Gastroesophageal sphincter (tissue), 4 donors: ENCODE measurements at places on chromosomes 2 and 18. TPM values are rescaled to one million over a fixed set of nuclear protein-coding genes. Genes with fewer than 3 reads are reported as not detected.

- no peak for ATAC-seq
These were observed 34.5 kb downstream of the HS1BP3 start for GRCh38 chr2:20616341-20616871.

- ATAC-seq = peak; percentile 23
These were observed 159.6 kb upstream of the SIX2 start for GRCh38 chr2:45168711-45169338.

GRCh38 chr18:3525870-3526420, 76.0 kb downstream of the TGIF1 start:
- no peak for ATAC-seq

- ATAC-seq = no peak
These were observed 615.8 kb upstream of the SALL3 start for GRCh38 chr18:78363556-78364387.

DNA sequence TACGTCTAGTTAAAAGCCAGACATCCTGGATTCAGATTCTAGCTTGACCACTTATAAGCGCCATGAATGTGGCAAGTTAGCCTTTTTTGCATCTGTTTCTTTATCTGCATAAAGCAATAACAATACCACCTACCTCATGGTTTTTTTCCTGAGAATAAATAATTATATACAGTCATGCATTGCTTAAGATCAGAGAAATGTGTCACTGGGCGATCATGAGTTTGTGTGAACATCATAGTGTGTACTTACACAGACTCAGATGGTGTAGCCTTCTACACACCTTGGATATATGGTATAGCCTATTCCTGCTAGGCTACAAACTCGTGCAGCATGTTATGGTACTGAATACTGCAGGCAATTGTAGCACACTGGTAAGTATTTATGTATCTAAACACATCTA, 84.7 kb upstream of the PELI1 start:
- ATAC-seq = no peak

DNA sequence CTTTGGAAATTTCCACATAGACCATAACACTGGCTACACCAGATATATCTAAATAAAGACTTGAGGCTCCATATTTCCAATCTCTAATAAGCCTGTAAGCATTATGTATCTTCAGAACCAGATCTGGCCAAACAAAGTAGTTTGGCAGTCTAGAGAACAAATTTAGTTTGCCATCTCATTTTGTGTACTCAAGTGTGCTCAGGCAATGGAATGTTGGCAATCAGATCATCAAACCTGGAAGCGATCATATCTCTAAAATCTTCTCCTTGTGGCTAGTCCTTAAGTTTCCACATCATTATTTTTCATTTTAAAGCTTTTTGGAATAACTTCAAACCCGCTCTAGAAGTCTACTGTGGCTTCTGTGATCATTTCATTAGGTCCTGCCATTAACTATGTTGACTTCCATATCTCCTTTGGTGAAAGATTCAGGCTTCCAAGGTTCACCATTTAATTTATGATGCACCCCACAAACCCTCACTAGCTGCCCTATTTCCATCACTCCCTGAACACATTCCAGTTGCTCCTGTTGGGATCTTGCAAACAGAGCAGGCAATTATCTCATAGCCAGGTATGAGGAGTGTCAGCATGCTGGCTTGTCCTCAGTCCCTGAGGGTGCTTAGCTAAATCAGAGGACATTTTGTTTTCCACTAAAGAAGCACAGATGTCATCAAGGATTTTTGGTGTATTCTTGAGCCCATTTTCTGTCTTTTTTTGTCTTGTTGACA, 46.2 kb downstream of the WDR75 start:
- no peak for ATAC-seq

DNA sequence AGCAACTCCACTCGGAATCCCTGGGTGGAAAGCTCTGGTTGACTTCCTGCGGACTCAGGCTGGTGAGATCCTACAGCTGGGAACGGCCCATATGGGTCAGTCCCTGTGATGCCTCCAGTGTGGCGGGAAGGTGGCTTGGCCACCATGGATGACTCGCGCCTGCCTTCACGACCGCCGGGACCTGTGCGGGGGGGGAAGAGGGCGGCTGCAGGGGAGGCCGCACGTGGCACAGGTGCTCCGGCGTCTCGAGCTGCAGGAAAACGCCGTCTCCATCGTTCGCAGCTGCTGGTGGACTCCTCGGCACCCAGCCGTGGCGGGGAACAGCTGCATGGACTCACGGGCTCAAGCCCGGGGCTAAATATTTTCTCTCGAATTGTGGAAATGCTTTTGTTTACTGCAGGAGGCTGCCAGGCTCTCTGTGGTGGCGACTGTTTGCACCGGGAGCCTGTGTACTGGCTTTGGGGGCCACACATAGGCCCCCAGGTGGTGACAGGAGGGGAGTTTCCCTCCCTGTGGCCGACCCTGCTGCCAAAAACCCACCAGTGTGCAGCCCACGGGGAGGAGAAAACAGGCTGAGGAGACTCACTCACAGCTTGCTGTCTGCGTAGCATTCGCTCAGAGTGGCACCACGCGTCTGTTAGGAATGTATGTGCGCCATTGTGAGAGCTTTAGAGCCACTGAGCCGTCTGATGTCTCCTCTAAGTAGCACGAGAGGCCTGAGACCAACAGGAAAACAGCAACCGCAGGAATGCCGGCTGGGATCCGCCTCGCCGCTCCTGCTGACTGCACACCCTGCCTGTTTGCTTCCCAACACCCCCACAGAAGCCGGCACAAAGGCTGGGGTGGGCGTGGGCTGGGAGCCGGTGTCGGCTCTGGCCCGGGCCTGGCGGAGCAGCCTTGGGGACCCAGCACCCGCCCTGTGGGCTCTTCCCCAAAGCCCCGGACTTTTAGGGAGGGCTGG, 89.2 kb downstream of the NFATC1 start:
- no peak for ATAC-seq

GRCh38 chr2:12432985-12433625, 283.6 kb upstream of the TRIB2 start:
- no peak for ATAC-seq

DNA sequence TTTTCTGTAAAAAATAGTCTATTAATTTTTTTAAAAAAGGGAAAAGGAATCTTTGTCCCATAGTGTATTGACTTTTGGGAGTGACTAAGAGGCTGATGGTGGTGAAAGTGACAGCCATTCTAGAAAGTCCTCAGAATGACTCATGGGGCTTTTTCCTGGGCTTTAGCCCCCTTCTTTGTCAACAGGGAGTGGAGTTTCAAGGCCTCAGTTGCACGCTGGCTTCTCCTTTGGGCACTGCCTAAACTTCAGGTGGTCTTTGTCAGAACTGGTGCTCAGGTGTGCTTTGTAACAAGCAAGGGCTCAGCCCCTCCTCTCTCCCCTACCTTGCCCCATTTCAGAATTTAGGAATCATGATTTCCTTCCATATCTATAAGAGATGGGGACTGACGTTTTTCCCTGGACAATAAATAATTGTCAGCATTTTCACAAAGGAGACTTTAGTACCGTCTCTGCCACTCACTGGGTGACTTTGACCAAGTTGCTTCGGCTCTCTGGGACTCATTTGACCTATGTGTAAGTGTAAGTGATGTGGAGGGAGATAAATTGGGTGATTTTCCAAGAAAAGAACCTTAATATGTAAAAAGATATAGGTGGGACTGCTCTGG, 61.2 kb upstream of the IGFBP2 start:
- ATAC-seq = no peak

DNA sequence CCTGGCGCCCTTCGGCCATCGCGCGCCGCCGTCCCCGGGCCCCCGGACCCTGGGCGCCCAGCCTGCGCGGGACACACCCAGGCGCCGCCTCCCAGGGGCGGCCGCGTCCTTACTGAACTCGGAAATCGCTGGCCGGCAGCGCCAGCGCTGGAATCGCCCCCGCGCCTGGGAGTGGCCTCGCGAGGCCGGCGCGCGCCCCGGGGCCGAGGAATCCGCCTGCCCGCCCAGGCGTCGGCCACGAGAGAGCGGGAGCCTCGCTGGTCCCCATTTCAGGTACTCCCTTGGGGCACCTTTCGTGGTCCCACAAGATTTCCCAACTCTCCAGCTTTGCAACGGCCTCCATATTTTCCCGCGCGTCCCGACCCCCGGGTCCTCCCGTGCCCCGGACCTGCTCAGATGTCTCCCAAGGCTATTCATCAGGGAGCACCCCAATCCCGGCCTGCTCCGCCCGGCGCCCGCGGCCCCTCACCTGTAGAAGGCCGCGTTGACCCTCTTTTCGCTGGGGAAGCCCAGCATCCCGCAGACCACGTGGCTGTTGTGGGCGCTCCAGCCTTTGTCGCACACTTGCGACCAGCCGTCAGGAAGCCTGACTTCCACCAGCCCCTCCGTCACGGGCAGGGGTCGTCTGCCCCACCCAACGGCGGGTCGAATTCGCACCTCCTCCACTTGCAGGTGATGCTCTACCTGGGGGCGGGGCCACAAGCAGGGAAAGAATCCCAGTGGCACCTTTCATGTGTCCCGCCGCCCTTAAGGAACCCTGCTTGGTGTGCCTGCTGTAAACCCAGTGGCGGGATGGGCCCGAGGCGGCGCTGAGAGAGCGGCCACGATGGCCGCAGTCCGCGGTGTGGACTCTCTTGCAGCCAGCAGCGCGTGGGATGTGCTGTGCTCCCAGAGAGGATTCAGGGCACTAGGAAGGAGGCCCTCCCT, 4.6 kb downstream of the LOXL3 start:
- ATAC-seq = peak; percentile 84

DNA sequence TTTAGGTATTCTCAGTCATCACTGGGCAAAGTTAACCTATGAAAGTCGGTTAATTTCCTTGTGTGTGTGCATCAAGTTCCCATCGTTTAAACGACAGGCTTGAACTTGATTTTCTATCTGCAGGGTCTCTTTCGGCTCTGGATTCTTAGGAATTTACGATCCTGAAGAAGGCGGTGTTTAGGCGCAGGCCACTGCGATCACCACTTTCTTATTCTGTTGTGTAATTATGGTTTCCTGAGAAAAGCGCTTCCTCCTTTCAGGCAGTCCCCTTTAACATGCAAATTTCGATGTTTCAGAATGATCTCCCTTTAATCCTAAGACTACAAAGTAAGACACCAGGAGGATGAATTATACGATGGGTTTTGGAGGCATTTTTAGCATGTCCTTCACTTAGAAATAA, 27.9 kb upstream of the MBP start:
- ATAC-seq = no peak

DNA sequence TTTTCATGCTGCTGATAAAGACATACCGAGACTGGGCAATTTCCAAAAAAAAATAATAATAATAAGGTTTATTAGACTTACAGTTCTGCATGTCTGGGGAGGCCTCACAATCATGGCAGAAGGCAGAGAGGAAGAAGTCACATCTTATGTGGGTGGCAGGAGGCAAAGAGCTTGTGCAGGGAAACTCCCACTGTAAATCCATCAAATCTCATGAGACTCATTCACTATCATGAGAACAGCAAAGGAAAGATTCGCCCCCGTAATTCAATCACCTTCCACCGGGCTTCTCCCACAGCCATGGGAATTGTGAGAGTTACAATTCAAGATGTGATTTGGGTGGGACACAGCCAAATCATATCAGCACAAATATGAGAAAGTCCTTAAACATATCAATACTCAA, 1314.8 kb downstream of the DPP10 start:
- ATAC-seq = no peak

- ATAC-seq = peak; percentile 48
These were observed 30.5 kb downstream of the LAMA3 start for GRCh38 chr18:23719634-23720201.

GRCh38 chr2:10317646-10318045, 14.9 kb downstream of the HPCAL1 start:
- no peak for ATAC-seq

DNA sequence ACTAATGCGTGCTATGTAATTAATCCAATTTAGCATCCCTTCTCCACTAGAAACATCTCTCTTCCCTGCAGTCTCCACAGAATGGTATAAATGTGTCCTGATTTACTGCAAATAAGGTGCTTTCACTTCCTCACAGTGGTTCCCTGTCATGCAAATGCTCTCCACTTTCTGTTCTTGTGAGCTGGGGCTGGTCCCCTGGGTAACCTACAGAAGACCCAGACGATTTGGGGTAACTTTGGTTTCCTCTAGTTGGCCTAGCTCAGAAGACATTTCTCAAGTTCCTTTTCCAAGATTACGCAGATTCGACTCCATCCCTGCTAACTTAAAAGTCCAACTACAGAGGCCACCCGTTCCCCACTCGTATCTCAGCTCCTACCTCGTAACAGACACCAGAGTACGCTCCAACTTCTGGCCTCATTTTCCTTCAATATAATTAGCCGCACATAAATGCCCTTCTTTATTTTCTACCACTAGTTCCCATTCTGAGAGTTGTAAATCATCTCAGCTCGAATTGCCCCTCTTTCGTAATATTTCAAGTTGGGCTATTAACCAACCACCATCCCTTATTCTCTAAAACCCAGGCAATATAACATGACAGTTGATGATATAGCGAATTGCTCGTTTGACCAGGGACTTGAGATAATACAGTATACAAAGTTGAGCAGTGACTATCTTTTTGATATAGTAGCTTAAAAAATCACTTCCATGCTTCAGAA, 28.8 kb upstream of the NEDD4L start:
- no peak for ATAC-seq

- ATAC-seq = peak; percentile 68
These were observed 10.9 kb upstream of the CDH20 start for GRCh38 chr18:61322265-61322873.

GRCh38 chr2:122929347-122929746, 1095.7 kb upstream of the CNTNAP5 start:
- ATAC-seq = no peak

GRCh38 chr18:47736376-47737140, 193.9 kb downstream of the SMAD2 start:
- ATAC-seq = no peak

- no peak for ATAC-seq
These were observed 71.5 kb upstream of the HDAC4 start for GRCh38 chr2:239472235-239472775.

GRCh38 chr18:34659579-34660517, 50.2 kb upstream of the DTNA start:
- ATAC-seq = peak; percentile 96

DNA sequence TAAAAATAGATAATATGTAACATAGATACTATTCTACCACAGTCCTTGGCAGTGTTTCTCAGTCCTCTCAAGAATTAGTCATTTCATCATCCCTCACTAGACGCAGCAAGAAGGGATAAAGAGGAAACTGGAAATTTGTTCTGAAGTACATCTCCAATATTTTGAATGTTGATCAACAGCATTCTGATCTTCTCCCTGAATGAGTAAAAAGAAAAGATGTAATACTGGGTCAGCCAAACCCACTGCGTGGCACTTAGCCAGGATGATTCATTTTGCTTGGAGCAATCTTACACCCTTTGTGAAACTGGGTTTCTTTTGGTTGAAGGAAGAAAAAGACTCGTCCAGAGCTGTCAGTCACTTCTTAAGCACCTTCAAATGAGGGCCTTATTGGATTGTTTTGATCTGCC, 54.1 kb downstream of the TAF1B start:
- ATAC-seq = peak; percentile 86

- ATAC-seq = no peak
These were observed 56.1 kb upstream of the C2orf15 start for GRCh38 chr2:99085421-99085820.

- ATAC-seq = no peak
These were observed 5.7 kb downstream of the AGPS start for GRCh38 chr2:177398290-177398683.

- ATAC-seq = no peak
These were observed 276.8 kb upstream of the POU3F3 start for GRCh38 chr2:104577143-104577542.

The DHX57 gene
- total RNA-seq = 17.4 TPM

The SMPD4 gene
- 33.5 TPM for total RNA-seq

The MOCOS gene
- total RNA-seq = 1.3 TPM

The LYPD6 gene
- 0.31 TPM for total RNA-seq

The POTEC gene
- total RNA-seq = not detected

The ARHGAP28 gene
- total RNA-seq = 0.35 TPM

The AMMECR1L gene
- 14.1 TPM for total RNA-seq

The COX7A2L gene
- 109 TPM for total RNA-seq

The GRB14 gene
- total RNA-seq = 2.7 TPM

The EPAS1 gene
- 122 TPM for total RNA-seq

The OTOS gene
- not detected for total RNA-seq

The TMEM163 gene
- total RNA-seq = 0.31 TPM

The ERFE gene
- total RNA-seq = 0.74 TPM
